ENCODE measurements at places on chromosomes 2 and 18.

GRCh38 chr2:53863538-53864227, 3.9 kb upstream of the GPR75 start:
- no peak for DNase-seq

DNA sequence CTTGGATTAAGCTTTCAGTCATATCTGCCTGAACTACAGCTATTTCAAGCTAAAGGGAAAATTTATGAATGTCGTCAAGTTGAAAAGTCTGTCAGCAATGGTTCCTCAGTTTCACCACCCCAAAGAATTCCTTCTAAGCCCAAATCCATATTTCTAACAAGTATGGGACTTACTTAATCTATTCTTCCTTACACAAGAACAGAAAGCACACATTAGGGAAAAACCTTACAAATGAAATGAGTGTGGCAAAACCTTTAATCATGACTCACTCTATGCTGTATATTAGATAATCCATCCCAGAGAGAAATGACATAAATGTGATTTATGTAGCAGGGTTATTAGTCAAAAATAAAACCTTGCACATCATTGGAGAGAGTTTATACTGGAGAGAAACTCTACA, 78.9 kb downstream of the RAB31 start:
- DNase-seq = no peak

GRCh38 chr2:201774546-201774945, 6.2 kb downstream of the ALS2 start:
- no peak for DNase-seq

- DNase-seq = no peak
Observed at GRCh38 chr2:111157798-111158197, 37.1 kb downstream of the BCL2L11 start.

GRCh38 chr2:9895669-9896590, 52.7 kb downstream of the TAF1B start:
- DNase-seq = no peak

DNA sequence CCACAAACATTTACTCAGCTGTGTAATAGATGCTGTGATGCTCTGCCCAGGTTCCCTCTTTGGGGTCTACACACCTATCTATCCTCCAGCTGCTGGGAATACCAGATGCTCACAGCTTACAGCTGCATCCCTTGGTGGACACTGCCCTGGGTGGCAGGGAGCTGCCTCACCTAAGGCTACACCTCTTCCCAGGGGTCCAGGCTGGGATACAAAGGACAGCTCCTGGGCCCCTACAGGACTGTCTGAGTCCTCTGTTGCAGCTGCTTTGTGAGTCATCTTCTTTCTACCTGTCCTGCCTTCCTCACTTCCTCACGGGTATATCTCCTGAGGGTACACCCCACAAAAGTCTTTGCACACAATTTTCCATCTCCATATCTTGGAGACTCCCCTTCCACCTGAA, 27.6 kb downstream of the THNSL2 start:
- DNase-seq = no peak

DNA sequence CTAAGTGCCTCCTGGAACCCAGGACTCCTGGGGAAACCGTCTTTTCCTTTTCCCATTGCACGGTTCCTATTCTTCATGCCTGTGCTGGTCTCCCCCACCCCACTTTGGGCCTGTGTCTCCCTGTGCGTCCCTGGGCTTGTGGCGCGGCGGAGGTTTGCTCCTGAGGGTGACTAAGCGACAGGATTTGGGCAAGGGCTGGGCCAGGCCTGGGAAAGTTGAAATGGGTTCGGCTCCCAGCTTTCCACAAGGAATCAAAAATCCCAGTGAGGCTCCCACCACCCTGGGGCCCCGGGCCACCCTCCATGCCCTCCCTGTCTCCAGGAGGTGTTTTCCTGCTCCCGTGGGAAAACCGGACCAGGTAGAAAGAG, 197.6 kb downstream of the NDUFA10 start:
- DNase-seq = no peak

GRCh38 chr2:219508971-219509779, 5.1 kb upstream of the ASIC4 start:
- DNase-seq = no peak

DNA sequence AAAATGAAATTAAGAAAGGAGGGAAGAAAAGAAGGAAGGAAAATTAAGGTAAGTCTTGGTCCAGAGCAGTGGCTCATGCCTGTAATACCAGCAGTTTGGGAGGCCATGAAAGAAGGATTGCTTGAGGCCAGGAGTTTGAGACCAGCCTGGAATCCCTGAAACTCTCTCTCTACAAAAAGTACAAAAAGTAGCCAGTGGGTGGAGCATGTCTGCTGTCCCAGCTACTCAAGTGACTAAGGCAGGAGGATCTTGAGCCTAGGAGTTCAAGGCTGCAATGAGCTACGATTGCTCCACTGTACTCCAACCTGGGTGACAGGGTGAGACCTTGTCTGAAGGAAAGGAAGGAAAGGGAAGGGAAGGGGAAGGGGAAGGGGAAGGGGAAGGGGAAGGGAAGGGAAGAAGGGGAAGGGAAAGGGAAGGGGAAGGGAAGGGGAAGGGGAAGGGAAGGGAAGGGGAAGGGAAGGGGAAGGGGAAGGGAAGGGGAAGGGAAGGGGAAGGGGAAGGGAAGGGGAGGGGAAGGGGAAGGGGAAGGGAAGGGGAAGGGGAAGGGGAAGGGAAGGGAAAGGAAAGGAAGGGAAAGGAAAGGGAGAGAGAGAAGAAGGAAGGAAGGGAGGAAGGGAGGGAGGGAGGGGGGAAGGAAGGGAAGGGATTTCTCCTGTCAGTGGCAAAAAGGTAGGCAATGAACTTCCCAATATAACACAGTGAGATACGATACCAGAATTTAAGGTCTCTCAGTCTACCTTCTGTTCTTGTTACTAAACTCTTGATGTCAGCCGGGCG, 412.8 kb downstream of the CMPK2 start:
- no peak for DNase-seq

DNA sequence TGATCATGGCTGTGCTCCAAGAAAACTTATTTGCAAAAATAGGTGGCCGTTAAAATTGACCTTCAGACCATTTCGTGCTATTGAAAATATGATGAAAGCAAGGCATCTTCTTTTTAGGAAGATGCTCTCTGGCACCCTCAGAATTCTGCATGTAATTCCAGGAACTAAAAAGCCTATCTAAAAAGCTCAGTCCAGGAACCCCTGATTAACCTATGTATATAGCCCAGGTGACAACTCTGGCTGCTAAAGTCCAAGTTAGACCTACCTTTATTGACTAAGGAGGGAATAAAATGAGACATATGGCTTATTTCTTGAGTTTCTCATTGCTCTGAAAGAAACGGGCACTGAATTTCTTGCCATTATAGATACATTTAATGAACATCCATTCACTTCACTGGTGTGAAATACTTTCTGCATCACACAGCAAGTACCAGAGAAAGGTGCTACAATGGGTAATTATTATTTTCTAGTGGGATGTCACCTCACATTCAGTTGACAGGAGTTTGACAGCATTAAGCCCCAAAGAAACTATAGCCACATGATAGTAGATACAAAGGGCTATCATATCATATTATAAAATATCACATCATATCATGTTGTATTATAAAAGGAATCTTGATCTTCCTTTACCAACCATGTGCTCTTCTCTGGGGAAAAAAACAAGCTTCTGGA, 83.8 kb downstream of the EPHA4 start:
- DNase-seq = no peak
